HL-60 (cell line): ENCODE measurements at places on chromosomes 6 and 20.

- no peak for DNase-seq
Measured at GRCh38 chr20:45427236-45428149, 11.6 kb downstream of the PIGT start.

- no peak for DNase-seq
Measured at GRCh38 chr6:3887150-3887700, 38.1 kb downstream of the FAM50B start.

GRCh38 chr6:150349546-150349945 is 19.3 kb upstream of the IYD start:
- DNase-seq = no peak

- peak; percentile 75 for DNase-seq
Measured at GRCh38 chr6:28988536-28989311, 16.4 kb downstream of the ZNF311 start.

DNA sequence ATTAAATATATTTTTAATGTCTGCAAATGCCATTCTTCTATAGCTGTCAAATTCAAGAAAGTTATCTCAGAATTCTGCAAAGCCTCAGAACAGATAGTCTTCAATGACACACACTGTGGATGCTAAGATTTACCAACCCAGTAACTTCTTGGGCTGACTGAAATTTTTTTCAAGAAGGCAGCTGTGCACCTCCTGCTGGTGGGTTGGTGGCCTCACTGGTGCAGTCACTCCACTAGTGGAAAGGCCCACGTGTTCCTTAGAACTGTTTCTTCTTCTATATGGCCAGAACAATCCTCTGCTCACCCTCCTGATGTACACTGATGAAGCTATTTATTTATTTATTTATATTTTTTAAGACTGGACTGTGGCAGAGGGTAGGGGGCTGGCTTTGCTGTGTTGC is 28.1 kb upstream of the MTCL3 start:
- DNase-seq = no peak

- DNase-seq = no peak
Measured at GRCh38 chr6:29834564-29835436, 7.2 kb downstream of the HLA-G start.

GRCh38 chr20:15913391-15914025 is 659.7 kb downstream of the KIF16B start:
- no peak for DNase-seq

- no peak for DNase-seq
Measured at GRCh38 chr6:5749016-5749650, 257.6 kb downstream of the NRN1 start.

GRCh38 chr6:19035461-19036195 is 648.5 kb downstream of the RNF144B start:
- DNase-seq = no peak

DNA sequence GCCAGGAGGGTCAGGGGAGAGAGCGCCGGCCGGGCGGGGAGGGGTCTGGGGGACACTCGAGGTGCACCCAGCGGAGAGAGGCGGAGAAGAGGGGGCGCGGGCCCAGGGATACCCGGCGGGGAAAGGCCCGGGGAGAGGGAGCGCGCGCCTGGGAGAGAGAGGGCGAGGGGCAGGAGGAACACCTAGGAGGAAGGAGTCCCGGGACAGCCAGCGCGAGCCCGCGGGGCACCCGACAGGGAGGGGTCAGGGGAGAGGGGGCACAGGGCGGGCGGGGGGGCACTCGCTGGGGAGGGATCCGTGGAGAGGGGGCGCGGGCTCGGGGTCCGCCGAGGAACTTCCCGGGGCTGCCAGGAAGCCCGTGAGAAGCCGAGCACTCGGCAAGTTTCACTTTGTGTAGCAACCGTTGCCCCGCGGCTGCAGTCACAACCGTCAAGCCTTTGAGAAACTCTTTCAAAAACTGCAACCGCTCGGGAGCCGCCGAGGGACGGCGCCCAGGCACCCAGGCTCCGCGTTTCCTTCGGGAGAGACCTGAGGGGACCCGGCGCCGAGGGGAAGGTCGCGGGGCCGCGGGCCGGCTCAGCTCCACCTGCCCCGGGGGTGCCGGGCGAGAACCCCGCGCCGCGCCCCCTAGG is 471 bp downstream of the EZR start:
- DNase-seq = peak; percentile 76

GRCh38 chr20:35600993-35601973 is 14.3 kb upstream of the SPAG4 start:
- peak; percentile 60 for DNase-seq

DNA sequence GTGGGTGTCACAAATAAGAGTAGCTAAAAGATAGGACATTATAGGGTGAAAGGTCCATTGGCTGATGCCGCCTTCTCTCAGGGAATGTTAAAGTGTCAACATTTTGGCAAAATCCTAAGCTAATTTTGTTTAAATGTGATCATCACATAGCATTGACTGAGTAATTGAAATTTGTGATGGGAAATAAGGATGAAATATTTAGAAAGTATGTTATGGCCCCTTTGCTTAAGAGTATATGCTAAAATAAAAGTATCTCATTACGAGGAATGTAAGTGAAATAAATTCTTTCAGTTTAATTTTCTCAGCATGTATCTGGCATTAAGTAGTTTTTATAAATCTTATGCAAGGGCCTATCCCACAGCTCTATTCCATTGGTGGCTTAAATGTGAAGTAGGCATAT is 229.2 kb downstream of the PRL start:
- no peak for DNase-seq

GRCh38 chr6:63278916-63279315 is 40.9 kb downstream of the LGSN start:
- DNase-seq = no peak

DNA sequence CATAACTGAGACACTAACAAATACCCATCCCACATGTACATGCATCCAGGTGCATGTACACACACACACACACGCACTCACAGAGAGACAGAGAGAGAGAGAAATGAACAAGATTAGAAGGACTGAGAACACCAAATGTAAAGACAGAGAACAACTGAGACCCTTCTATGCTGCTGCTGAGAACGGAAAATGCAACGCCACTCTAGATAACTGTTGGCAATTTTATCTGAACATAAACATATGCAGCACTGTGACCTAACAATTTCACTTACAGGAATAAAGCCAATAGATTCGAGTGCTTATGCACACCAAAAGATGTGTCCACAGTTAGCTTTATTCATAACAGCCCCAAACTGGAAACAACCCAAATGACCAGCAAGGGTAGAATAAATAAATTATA is 103.8 kb upstream of the LY86 start:
- DNase-seq = no peak
